ENCODE measurements at places on chromosomes 2 and 18.
A peak's percentile ranks its signal among the peaks of the same experiment; 100 is the strongest.

DNA sequence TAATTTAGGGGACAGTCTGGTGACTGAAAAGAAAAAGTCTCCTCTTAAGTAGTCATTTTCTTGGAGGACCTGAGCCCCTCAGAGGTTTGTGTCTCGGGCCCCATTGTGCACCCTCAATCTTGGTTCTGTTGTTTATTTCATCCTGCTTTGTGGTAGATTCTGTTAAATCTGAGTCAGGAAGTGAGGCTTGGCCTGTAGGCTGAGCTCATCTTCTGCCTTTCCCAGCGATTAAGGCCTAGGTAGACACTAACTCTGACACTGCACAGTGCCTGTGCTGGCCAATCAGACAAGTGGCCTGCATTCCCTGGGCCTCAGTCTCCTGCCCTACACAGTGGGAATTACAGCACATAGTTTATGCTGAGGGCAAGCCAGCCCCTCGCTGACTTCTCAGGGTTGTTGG, 80.2 kb downstream of the CTIF start:
- H3K4me1 ChIP-seq, result peaks cover 45% of the 10 kb centered on the region
- peaks cover 21% of the 10 kb centered on the region for H3K36me3 ChIP-seq
- no peak overlapping the region for H3K4me3 ChIP-seq
- no peak for DNase-seq
- no peaks in the 10 kb centered on the region for H3K27me3 ChIP-seq

GRCh38 chr18:29531746-29532145, 1354.8 kb upstream of the CDH2 start:
- no peaks in the 10 kb centered on the region for H3K36me3 ChIP-seq
- H3K4me3 ChIP-seq, result no peak overlapping the region
- DNase-seq, result no peak
- H3K27me3 ChIP-seq, result peaks cover 3% of the 10 kb centered on the region

- H3K4me1 ChIP-seq, result peaks cover 5% of the 10 kb centered on the region
- H3K36me3 ChIP-seq, result peaks cover 8% of the 10 kb centered on the region
- DNase-seq, result no peak
- H3K27ac ChIP-seq, result no peak overlapping the region
- no peak overlapping the region for H3K4me3 ChIP-seq
Measured at GRCh38 chr2:159455330-159455918, 160.9 kb downstream of the BAZ2B start.

GRCh38 chr2:236250286-236250685, 13.9 kb downstream of the ASB18 start:
- no peak overlapping the region for H3K4me3 ChIP-seq
- peaks cover 9% of the 10 kb centered on the region for H3K4me1 ChIP-seq
- DNase-seq, result no peak
- no peak overlapping the region for H3K27ac ChIP-seq
- H3K27me3 ChIP-seq, result peaks cover 44% of the 10 kb centered on the region

GRCh38 chr2:205531489-205532148, 150.7 kb upstream of the NRP2 start:
- DNase-seq, result no peak
- no peaks in the 10 kb centered on the region for H3K36me3 ChIP-seq
- no peak overlapping the region for H3K27ac ChIP-seq
- peaks cover 2% of the 10 kb centered on the region for H3K27me3 ChIP-seq

- no peak for DNase-seq
- no peaks in the 10 kb centered on the region for H3K27me3 ChIP-seq
- H3K4me1 ChIP-seq, result peaks cover 28% of the 10 kb centered on the region
- peak overlapping the region; percentile 96 for H3K27ac ChIP-seq
- H3K36me3 ChIP-seq, result peaks cover 3% of the 10 kb centered on the region
Measured at GRCh38 chr2:28750316-28751251, 1.0 kb upstream of the PPP1CB start.

- no peak overlapping the region for H3K4me3 ChIP-seq
- H3K4me1 ChIP-seq, result no peaks in the 10 kb centered on the region
- no peak overlapping the region for H3K27ac ChIP-seq
Measured at GRCh38 chr2:239420082-239420481, 19.3 kb upstream of the HDAC4 start.

DNA sequence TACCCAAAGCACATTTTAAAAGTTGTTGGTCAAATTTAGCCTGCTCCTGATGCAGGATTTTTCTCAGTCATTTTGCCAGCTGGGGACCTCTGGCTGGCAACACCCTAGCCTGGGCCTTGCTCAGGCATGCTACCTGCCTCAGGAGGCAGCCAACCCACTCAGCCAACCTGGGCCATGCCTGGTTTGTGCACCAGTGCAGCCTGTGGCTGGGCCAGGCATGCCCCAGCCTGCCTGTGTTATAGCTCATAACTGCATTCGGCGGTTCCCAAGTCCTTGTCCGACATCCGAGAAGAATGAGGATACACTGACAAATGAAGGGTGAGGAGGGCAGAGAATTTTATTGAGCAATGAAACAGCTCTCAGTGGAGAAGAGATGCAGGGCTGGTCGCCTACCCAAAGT, 608.0 kb downstream of the SUCLG1 start:
- no peaks in the 10 kb centered on the region for H3K4me1 ChIP-seq
- no peak for DNase-seq
- no peaks in the 10 kb centered on the region for H3K36me3 ChIP-seq
- H3K4me3 ChIP-seq, result no peak overlapping the region
- no peaks in the 10 kb centered on the region for H3K27me3 ChIP-seq

DNA sequence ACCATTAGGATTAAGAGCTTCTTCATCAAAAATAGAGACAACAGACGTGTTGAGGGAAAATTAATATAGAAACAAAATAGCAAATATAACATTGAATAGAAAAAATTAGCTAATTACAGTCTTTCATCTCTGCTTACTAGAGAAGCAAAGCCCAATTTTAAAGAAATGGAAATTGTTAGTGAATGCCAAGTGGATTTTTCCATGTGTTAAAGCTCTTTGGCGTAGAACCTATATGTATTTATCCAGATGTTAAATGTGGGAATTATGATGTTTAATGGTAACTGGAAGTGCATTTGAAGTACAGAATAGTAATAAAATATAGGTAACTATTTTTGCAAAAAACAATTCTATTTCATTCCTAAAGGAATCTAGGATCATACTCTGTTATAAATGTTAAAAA, 212.0 kb upstream of the COL3A1 start:
- no peak overlapping the region for H3K27ac ChIP-seq
- no peaks in the 10 kb centered on the region for H3K27me3 ChIP-seq
- H3K36me3 ChIP-seq, result no peaks in the 10 kb centered on the region
- DNase-seq, result no peak
- H3K4me3 ChIP-seq, result no peak overlapping the region

DNA sequence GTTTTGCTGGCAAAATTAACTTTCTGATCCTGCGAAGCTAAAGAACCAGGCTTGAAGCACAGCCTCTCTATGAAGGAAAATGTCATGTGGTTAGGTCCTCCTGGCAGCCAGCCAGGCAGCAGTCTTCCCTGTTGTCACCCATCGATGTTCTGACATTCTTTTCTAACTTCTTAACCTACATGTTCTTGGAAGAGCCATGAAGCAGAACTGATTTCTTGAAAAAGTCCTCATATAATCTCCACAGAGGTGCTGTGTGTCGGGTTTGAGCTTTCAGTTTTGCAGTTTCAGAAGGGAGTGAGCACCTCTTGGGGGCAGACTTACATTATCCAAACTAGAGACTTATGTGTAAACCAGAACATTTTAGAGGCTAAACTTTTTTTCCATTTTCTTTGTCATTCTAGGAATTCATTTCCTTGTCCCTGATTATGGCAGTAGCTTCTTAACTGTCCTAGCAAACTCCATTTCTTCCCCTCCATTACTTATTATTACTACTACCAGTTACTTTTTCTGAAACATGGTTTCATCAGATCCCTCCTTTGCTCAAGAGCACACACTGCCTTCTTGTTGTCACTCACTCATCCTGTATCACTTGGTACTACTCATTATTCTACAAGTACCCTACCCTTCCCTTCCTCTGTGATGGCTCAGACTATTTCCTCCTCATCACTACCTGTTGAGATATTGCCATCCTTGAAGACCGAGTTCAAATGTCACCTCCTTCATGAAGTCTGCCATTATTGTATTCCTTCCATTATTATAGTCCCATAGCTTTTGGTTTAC, 31.1 kb downstream of the DOK1 start:
- DNase-seq, result no peak
- H3K27ac ChIP-seq, result no peak overlapping the region
- H3K27me3 ChIP-seq, result peaks cover 26% of the 10 kb centered on the region
- peaks cover 4% of the 10 kb centered on the region for H3K4me1 ChIP-seq

DNA sequence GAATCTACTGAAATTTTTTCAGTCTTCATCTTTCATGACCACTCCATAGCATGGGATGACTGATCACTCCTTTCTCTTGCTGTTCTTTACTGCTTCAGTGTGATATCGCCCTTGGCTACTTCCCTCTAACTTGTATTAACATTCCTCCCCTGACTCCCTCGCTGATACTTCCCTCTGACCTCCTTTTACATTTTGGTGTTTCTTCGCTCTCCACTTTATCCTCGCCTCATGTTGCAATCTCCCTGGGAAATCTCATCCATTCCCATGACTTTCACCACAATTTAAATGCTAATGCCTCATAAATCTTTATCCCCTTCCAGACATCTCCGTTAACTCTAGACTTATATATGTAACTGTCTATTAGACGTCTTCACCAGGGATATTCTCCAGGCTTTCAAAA, 167.3 kb downstream of the IKZF2 start:
- no peak overlapping the region for H3K4me3 ChIP-seq
- no peak for DNase-seq
- H3K27me3 ChIP-seq, result no peaks in the 10 kb centered on the region
- H3K4me1 ChIP-seq, result peaks cover 5% of the 10 kb centered on the region

DNA sequence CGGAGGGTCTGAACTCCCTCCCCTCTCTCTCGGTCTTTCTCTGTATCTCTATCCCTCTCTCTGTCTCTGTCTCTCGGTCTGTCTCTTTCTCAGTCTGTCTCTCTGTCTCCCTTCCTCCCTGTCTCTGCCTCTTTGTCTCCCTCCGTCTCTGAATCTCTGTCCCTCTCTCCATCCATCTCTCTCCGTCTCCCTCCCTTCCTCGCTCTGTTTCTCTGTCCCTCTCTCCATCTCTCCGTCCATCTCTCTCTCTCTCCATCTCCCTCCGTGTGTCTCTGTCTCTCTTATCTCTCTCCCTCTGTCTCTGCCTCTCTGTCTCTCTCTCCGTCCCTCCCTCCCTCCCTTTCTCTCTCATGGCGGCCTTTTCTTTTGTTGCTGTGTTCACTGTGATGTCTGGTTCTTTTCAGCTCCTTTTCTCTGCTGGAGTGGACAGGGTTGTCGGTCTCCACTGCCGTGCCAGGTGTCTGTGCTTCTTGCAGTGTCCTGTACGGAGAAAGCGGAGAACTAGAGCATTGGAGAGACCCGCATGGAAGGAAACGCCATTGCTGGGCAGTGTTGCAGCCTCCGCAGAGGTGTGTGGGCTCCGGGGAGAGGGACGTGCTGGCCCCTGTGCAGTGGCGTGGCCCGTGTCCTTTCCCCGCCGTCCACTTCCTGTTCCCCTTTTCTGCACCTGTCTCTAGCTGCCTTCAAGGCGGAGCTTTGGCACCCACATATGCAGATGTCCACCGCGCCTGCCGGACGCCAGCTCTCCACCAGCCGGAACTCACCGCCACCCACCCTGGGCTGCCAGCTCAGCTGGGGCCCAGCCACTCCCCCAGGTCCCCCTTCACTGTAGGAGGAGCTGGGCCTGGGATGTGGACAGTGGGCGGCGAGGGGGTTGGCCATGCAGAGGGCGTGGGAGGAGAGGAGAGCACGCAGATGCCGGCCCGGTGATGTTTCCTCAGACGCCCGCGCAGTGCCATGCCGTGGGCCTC, 113.1 kb downstream of the NFATC1 start:
- peak; percentile 62 for DNase-seq
- H3K27me3 ChIP-seq, result peaks cover 19% of the 10 kb centered on the region
- H3K4me3 ChIP-seq, result no peak overlapping the region
- H3K27ac ChIP-seq, result no peak overlapping the region

GRCh38 chr2:11146076-11146475, 9.2 kb upstream of the SLC66A3 start:
- H3K27me3 ChIP-seq, result peaks cover 9% of the 10 kb centered on the region
- no peaks in the 10 kb centered on the region for H3K36me3 ChIP-seq
- peaks cover 7% of the 10 kb centered on the region for H3K4me1 ChIP-seq
- H3K27ac ChIP-seq, result no peak overlapping the region
- H3K4me3 ChIP-seq, result no peak overlapping the region

GRCh38 chr2:8495189-8495989, 186.5 kb upstream of the ID2 start:
- DNase-seq, result no peak
- no peak overlapping the region for H3K27ac ChIP-seq
- peaks cover 53% of the 10 kb centered on the region for H3K4me1 ChIP-seq
- H3K4me3 ChIP-seq, result no peak overlapping the region
- H3K27me3 ChIP-seq, result no peaks in the 10 kb centered on the region

DNA sequence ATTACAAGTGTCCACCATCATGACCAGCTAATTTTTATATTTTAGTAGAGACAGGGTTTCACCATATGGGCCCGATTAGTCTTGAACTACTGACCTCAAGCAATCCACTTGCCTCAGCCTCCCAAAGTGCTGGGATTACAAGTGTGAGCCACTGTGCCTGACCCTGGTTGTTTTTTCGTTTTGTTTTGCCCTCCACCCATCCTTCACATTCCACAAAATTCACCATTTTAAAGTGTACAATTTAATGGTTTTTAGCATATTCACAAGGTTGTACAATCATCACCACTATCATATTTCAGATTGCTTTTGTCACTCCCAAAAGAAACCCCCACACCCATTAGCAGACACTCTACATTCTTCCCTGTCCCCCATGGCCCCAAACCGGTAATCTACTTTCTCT, 215.0 kb downstream of the TPGS2 start:
- H3K4me3 ChIP-seq, result no peak overlapping the region
- H3K27ac ChIP-seq, result no peak overlapping the region
- no peak for DNase-seq
- peaks cover 9% of the 10 kb centered on the region for H3K4me1 ChIP-seq
- no peaks in the 10 kb centered on the region for H3K27me3 ChIP-seq

GRCh38 chr2:105803773-105804172, 59.1 kb downstream of the NCK2 start:
- no peaks in the 10 kb centered on the region for H3K27me3 ChIP-seq
- H3K36me3 ChIP-seq, result peaks cover 31% of the 10 kb centered on the region
- H3K4me1 ChIP-seq, result peaks cover 55% of the 10 kb centered on the region
- peak overlapping the region; percentile 12 for H3K27ac ChIP-seq
- no peak for DNase-seq

- H3K27me3 ChIP-seq, result peaks cover 100% of the 10 kb centered on the region
- peaks cover 3% of the 10 kb centered on the region for H3K36me3 ChIP-seq
- H3K4me1 ChIP-seq, result peaks cover 8% of the 10 kb centered on the region
- no peak for DNase-seq
- H3K4me3 ChIP-seq, result peak overlapping the region; percentile 78
Measured at GRCh38 chr2:222293660-222294630, 4.9 kb downstream of the PAX3 start.
